ENCODE measurements at places on chromosomes 13 and 19. TPM values are rescaled to one million over a fixed set of nuclear protein-coding genes. Genes with fewer than 3 reads are reported as not detected.

DNA sequence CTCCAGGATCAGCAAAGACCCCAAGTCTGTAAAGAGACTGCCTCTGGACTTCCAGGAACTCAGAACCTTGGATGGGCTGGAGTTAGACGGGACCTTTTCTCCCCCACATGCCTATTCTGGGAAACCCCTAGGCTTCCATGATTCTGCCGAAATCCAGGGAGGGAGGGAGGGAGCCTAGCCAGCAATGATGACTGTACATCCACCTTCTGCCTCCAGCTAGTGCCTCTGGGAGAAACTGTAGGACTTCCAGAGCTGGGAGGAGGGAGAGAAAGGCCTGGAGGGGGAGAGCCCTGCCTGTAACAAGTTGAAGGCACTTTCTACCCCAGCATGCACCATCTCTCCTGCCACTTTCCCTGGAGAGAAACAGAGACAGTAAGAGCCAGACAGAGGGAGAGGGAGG, 6.0 kb upstream of the HAS1 start:
- no peak for DNase-seq

The BRCA2 gene
- 2.3 TPM for total RNA-seq

DNA sequence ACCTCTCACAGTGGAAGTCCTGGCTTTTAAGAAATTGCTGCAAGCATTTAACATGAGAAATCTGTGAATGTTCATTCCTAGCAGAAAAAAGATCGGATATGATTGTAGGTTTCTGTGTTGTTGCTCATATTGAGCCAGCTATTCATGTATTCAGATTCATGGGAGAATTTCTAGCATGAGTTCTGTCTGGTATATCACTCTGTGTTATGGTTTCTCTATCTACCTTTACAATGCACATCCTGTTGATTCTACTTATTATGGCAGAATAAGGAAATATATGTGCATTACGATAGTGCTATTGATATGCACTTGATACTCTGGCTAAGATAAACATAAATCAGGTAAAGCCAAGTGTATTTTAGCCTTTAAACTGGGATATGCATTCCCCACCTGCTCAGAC, 138.2 kb downstream of the KCNRG start:
- DNase-seq: no peak

The SWSAP1 gene
- 1.6 TPM for total RNA-seq

The PSG2 gene
- total RNA-seq: not detected

The SIAH3 gene
- total RNA-seq: 9.8 TPM

DNA sequence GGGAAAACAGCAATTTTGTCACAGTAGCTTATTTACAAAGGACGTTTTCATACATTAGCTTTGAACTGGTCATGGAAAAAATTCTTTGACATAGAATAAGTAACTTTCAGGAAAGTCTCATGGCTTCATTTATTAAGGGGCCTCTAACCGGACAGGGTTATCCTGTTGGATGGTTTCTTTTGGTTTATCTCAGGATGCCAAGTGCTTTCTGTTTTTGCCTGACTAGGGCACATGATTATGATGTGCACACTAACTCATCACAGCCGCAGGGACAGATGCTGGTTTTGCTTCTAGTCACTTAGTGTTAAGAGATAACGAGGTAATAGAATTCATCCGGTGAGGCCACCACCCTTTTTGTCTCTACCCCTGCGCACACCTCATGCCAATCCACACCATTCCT, 53.0 kb downstream of the TGDS start:
- DNase-seq: no peak

The CAMSAP3 gene
- total RNA-seq: 17.0 TPM

The POU2F2 gene
- total RNA-seq: 3.0 TPM

DNA sequence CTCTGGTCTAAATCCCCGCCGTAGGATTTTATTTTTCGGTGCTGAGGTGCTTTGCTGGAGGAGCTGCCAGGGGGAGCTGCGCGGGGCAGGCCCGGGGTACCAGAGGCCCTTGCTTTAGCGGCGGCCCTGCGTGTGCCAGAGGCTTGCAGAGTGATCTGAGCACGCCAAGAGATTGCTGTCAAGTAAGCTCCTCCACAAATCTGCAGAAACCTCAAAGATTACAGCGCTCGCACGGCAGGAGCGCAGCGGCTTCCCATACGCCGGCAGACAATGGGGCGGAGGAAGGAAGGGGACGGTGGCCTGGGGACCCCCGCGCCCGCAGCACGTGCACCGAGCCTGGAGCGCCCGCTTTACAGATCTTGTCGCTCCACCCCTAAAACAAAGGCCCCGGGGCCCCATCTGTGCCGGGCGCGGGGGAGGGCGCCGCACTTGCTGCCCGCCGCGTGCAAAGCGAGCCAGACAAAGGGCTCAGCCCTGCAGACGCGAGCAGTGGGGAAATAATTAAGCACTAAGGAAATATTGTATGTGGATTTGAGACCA, 9.1 kb upstream of the C19orf12 start:
- peak; percentile 16 for DNase-seq

GRCh38 chr13:64633948-64634347, 2596.2 kb downstream of the PCDH9 start:
- DNase-seq: no peak

DNA sequence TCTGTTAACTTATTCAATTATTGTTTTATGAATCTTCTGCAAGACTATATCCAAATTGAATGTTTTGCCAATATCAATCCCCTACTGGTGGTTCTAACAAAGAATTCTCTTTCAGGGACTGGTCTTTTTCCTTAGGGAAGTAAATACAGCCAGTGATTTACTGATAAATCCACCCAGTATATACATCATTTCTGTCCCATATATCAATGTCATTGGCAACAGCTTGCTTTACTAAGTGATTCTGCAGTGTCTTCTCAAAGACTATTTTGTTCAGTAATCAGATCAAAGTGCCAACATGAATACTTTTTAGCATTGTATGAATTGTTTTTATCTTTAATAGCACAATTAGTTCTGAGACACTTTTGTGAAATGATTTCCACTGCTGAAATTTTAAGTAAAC, 114.0 kb upstream of the OBI1 start:
- no peak for DNase-seq

DNA sequence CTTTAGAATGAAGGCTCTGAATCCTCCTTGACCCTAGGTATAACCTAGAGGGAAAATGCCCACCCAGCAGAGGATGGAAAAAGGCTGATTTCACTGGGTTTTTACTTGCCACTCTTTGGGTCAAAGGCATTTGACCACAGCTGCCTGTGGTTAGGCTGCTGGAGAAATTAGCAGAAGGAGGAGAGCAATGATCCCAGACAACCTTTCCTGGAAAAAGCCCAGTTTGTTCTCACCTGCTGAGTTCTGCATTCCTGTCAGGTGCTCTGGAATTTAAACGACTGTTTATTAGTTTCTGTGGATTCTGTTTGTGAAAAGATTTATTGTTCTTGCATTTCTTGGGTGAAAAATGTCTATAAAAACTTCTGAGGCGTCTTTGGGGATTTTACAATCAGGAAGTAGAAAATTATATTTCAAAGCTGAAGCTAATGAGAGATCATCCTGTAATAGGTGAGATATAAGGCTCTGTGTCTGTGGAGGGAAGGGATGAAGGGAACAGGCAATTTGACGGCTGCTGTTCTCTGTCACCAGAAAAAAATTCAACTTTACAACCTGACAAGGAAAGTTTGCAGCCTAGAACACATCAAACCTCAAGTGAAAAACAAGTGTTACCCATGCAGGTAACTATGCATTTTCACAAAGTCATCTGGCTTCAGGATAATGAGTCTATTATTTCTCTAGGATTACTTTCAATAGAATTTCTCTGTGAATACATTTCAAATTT, 519.7 kb downstream of the DIAPH3 start:
- no peak for DNase-seq

- DNase-seq: no peak
Measured at GRCh38 chr19:5260381-5260967, 80.1 kb downstream of the PTPRS start.

GRCh38 chr13:111120422-111120821, 5.3 kb downstream of the ARHGEF7 start:
- no peak for DNase-seq

Measured in occipital lobe (tissue), 3 donors.